Suppressor macrophage treated with lipopolysaccharide for 4 hours (primary cell): ENCODE measurements at places on chromosomes 4 and X.

GRCh38 chrX:154731184-154731583 is 19.7 kb downstream of the GAB3 start:
- DNase-seq: no peak

- no peak for DNase-seq
These were observed 13.5 kb upstream of the GEMIN8 start for GRCh38 chrX:14043209-14043608.

DNA sequence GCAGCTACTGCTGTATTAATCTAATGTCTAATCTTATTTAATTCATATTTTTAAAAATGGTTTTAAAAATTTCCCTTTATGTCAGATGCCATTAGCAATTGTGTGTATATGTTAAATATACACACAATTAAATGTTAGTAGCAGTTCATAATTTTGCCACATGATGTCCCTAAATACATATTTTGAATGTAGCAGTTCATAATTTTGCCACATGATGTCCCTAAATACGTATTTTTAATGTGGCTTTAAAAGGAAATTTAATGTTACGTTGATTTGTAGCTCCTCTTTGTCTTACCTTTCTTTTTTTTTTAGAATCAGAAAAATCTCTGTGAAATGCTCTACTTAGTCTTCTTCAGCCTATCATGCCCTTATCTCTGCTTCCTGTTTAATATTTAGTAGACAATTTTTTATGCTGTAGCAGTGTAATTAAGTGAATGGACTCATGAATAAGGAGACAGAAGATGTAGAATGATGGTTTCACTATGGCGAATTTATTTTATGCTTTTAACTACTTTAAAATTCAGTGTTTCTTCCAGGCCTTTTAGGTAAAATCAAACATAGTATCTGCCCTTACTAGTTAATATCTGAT is 26.1 kb downstream of the RBM46 start:
- peak; percentile 39 for DNase-seq

GRCh38 chr4:28177641-28178040 is 1317.0 kb downstream of the STIM2 start:
- no peak for DNase-seq

GRCh38 chrX:49184294-49185281 is 1.6 kb downstream of the PRICKLE3 start:
- peak; percentile 73 for DNase-seq
